Stimulated activated CD4-positive, alpha-beta T cell treated with anti-CD3 and anti-CD28 coated beads, Interleukin-4, amount 100 ng/mL, for 24 hours (primary cell): ENCODE measurements at places on chromosomes 7 and 10.

DNA sequence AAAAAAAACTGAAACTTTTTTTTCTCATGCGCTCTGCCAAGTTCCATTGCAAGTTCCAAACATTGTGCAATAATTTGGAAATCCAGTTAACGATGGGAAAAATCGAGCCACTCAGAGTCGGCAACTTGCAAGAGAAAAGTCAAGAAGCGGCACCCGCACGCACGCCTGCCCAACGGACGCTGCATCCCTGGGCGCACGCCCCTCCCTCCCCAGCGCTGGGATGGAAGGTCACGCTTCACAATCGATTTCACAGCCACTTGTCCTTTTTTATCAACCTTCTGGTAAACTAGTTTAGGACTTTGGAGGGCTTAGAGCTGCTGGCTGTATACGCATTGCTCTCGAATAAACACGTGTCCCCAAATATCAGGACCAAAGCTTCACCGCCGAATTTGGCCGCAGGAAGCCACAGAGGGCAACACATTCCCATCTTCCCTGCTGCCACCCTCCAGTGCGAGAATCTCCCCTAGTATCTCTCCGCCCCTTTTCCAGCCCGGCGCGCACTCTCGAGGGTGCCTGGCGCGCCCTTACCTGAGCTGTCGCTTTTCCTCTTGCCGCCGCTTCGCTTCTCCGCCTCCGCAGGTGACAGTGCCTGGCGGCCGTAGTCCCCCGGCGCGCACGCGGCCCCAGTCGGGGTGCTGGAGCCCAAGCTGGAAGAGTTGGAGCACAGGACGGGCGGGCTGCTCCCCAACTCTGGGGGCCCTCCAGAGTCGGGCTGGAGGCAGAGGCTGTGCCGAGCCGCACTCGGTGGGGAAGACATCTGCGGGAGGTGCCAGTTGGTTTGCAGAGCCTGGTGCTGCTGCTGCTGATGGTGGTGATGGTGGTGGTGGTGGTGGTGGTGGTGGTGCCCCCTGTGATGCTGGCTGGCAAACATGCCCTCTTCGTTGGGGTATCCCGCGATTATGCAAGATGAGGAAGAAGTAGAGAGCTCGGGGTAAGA lies 857 bp downstream of the MEOX2 start:
- DNase-seq, result no peak

GRCh38 chr10:72034040-72034499 lies 54.3 kb downstream of the SPOCK2 start:
- no peak for DNase-seq

GRCh38 chr7:132450188-132450587 lies 126.1 kb downstream of the PLXNA4 start:
- peak; percentile 41 for DNase-seq

DNA sequence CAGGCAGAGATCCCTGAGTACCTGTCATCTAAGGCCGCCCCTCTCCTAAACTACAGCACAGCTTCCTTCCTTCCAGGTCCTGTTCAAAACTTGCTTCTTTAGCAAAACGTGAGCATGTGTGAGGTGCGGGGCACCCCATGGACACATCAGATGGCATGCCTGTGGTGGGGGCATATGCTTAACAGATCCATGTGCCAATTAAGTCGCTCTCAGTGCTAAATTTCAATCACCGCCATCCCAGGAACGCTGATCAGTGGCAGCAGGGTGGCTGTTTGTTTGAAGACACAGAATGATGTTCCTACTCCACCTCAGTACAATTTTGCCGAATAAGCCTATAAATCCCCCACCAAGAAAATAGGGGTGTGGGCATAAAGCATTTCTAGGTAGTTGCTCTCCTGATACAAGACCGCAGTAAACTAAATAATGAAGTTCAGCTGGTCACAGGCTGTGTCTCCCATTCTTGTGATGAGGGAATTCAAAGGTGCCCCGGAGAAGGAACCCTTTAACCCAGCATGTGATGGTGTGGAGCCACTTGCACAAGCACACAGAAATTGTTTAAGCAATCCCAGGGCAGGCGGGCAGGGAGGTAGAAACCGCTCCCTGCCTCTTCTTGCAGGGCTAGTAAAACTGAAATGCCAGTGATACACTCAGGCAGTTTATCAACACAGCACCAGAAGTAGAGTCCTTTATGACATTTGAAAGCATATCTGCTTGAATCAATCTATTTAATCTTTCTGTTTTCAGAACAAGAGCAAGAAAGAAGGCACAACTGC lies 205.7 kb downstream of the SORCS1 start:
- no peak for DNase-seq

GRCh38 chr10:120075349-120075748 lies 182.8 kb downstream of the SEC23IP start:
- DNase-seq, result no peak

DNA sequence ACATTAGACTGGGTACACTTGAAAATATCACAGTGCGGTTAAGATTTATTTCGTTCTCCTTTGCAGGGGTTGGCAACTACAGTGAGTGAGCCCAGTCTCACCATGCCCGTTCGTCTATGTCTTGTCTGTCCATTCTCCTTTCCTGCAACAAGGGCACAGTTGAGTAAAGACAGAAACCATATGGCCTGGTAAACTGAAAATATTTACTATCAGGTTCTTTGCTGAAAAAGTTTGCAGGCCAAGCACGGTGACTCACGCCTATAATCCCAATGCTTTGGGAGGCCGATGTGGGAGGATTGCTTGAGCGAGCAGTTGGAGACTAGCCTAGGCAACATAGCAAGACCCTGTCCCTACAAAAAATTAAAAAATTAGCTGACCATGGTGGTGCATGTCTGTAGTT lies 11.4 kb upstream of the KCTD7 start:
- DNase-seq, result no peak

- no peak for DNase-seq
These were observed 33.9 kb downstream of the STRIP2 start for GRCh38 chr7:129468087-129468486.

DNA sequence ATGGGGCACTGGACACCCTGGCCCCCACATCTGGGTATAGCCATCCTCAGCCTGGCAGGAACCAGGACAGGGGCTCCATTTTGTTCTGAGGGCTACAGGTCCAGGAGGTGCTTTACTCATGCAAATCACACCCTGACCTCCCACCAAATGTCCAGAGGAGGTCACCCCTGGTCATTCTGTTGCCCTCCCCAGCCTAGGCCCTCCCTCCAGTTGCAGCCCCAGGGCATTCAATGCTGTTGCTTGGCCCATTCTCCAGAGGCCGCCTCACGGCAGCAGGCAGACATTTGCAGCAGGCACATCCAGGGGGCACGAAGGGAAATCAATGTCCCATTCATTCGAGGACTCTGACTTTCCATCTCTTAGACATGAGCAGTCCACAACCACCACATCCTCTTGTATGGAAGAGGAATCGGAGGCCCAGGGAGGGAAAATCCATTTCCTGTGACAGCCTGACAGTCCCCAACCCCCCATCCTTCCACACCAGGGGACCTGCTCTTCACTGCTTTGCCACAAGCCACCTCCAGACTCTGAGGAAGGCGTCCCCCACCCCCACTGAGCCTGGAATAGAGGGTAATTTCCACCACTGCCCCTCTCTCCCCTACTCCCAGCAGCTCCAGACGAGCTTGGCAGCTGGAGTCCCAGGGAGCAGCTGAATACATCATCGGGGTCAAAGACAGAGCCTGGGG lies 76.2 kb upstream of the UNC5B start:
- DNase-seq, result no peak

GRCh38 chr7:88267421-88267820 lies 39.3 kb downstream of the STEAP4 start:
- no peak for DNase-seq

DNA sequence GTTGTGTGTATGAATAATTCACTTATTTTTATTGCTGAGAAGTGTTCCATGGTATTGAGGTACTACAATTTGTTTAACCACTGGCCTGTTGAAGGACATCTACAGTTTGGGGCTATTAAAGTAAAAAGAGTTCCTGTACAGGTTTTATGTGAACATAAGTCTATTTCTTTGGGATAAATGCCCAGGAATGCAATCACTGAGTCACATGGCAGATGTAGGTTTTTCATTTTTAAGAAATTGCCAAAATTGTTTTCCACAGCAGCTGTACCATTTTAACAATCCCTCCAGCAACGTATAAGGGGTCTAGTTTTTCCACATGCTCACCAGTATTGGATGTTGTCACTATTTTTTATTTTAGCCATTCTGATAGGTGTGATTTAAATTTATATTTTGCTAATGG lies 243.9 kb downstream of the TNS3 start:
- no peak for DNase-seq

DNA sequence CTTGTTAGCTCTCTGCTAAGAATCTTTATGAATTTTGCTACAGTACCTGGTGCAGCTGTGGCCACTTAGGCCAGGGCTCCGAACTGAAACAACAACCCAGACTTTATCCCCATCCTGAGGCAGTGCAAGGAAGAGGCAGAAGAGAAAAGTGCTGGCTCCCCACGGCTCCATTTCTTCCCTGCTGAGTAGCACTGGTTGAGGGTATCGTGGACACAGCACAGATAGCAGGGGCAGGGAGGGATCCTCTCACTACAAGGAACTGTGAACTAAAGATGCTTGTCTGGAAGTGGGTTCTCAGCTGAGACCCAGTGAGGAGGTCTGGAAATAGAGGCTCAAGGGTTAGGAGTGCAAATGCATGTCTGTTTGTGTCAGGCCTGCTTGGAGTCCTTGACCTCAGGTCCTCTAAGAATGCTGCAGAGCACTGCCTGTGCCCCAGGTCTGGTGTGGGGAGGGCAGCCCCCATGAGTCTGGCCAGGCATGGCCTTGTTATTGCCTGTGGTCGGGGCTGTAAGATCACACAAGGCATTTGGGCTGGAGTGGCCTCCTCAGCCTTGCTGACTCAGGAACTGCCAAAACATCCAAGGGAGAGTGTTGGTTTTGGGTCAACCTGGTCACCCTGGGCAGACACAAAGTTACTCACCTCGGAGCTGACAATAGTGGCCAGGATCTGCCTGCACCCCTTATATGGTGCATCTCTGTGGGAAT lies 58.1 kb downstream of the DMBT1 start:
- DNase-seq, result no peak

- no peak for DNase-seq
These were observed 223.8 kb downstream of the PRPF18 start for GRCh38 chr10:13810568-13810967.

DNA sequence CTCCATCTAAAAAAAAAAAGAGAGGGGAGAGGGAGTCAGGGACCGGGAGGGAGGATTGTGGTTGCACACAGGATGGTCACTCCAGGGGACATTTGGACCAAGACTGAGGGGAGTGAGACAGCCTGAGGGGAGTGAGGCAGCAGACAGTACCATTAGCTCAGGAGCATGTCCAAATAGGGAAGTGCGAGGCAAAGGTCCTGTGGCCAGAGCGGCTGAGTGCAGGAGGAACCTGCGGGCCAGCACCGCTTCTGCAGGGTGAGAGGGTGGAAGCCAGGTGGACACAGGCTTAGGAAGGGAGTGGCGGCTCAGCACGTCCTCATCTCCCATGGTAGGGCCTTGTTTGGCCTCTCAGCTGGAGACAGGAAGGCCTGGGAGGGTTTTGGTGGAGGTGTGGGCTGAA lies 48.9 kb upstream of the PFKFB3 start:
- DNase-seq, result no peak

DNA sequence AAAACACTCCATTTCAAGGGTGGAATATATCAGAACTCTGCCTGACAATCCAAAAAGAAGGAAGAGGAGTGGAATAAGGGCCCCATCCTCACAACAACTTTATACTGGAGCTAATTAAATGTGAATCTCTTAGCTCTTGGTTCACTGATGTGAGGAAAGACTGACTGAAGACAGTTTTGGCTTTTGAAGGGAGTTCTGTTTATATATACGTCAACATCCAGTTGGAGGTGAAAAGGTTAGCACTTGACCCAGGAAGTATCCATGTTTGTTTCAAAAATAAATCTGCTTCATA lies 3.0 kb downstream of the HOXA1 start:
- no peak for DNase-seq

DNA sequence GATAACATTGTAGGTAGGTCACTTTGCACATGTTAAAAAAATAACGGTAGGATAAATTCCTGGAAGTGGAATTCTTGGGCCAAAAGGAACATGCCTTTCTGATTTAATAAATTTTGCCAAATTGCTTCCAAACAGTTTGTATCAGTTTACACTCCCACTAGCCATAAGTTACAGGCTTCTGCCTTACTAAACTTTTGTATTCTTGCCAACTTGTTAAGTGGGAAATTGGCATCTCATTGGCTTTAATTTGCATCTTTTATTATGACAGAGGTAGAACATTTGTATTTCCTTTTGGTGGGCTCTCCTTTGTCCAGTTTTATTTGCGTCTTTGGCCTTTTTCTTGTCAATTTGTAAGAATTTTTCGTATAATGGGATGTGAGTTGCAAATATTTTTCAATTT lies 38.3 kb upstream of the FAM180A start:
- no peak for DNase-seq

- no peak for DNase-seq
These were observed 362.5 kb upstream of the NRP1 start for GRCh38 chr10:33697016-33697415.

DNA sequence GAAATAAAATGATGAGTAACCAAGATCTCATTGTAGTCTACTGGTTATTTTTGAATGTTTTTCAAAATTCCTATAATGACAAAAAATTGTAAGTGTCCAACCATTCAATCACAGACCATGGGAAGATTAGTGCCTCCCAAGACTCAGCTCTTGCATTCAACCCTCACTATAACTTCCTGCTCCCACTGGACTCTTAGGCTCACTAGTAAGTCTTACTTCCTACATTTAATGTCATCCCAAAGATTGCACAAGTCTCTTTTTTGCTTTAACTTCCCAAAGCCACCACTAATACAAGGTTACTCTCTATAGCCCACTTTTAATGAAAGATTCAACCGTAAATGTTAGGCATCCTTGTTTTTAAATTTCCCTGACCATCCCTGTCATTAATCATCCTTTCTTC lies 111.9 kb upstream of the NRBF2 start:
- no peak for DNase-seq

DNA sequence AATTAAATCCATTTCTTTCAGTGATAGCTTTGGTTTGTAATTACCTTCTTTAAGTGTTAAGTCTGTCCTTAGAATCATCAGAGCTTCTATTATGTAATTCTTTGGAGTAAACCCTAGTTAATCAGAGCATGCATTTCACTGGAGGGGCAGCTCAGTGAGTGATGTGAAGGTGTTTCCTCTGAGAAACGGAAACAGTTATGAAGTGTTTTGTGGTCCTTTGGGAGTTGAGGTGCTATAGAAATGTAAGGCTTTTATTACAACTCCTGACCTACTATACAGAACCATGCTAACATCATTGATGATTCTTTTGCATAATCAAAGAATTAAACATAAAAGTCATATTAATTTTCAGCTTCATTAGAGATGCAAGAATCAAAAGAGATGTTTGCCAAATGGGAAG lies 141.5 kb downstream of the EXOC4 start:
- no peak for DNase-seq

- DNase-seq, result no peak
These were observed 128.7 kb downstream of the ELAPOR2 start for GRCh38 chr7:86930554-86931307.

DNA sequence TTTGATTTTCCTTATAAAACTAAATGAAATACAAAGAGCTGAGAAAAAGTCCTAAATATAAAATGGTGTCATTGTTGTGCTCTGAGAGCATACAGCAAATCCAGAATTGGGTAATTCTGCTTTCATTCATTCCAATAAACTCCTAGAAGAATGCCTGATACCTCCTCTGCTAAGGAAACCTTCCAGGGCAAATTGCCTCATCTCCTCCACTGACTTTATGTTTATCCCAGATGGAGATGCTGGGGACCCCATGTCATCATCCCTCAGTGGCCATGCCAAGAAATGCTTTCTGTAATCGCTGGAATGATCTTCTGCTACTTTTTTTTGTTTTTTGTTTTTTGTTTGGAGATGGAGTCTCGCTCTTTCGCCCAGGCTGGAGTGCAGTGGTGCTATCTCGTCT lies 119.3 kb upstream of the PRKCQ start:
- DNase-seq, result no peak

- no peak for DNase-seq
These were observed 63.3 kb downstream of the GSAP start for GRCh38 chr7:77352665-77353406.
